ENCODE measurements at places on chromosomes 2 and 18.
A peak's percentile ranks its signal among the peaks of the same experiment; 100 is the strongest.

GRCh38 chr18:9184998-9185613, 48.5 kb downstream of the ANKRD12 start:
- no peak for DNase-seq

- DNase-seq: no peak
Measured at GRCh38 chr2:47083005-47083404, 72.1 kb downstream of the STPG4 start.

GRCh38 chr2:220531216-220531615, 903.8 kb downstream of the SLC4A3 start:
- DNase-seq: no peak

DNA sequence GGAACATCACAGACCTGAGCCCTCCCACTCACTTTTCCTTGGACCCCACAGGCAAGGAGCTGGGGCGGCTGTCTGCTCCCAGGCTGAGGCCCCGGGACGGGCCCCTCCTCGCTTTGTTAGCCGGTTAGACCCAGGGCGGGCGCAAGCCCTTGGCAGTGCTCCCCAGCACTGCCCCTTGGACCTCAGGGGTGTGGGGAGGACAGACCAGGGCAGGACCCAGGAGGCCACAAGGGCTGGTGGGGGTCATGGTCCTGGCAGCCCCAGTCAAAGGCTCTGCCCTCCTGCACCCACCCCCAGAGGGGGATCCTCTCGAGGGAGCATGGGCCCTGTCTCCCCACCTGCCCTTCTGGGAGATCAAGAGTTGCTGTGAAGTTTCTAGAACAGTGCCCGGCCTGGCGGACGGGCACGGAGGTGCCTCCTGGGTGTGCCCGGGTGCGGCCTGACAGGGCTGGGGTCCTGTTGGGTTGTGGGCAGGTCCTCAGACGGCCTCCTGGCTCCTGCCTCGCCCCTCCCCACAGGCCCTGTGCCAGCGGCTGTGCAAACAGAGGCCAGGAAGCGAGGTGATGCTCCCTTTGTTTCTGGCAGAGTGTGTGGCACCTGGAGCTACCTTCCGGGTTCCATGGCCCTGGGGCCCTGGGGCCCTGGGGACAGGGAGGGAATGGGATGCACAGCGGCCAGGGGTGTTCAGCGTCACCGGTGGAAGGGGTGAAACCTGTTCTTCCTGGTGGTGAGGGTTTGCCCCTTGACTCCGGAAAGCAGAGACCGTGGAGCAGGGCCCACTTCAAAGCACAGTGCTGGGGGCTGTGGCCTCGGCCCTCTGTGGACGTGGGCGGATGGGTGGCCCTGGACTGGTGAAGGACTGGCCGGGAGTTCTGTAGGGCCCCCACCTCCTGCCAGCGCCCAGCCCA, 2.9 kb upstream of the GAL3ST2 start:
- DNase-seq: peak; percentile 48

DNA sequence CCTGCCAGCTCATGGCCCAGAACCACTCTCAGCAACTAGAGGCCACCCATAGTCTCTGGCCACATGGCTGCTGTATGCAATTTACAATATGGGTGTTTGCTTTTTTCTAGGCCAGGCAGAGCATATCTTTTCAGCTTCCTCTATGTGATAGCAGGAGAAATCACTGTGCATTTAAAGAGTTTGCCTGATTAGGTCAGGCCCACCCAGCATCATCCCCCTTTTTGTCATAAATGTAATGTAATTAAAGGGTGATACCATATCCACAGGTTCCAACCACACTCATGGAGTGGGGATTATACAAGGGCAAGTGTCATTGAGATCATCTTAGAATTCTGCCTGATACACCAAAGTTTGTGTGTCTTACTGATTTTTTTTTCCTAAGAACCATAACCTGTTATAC, 71.7 kb upstream of the TTC21B start:
- DNase-seq: no peak

DNA sequence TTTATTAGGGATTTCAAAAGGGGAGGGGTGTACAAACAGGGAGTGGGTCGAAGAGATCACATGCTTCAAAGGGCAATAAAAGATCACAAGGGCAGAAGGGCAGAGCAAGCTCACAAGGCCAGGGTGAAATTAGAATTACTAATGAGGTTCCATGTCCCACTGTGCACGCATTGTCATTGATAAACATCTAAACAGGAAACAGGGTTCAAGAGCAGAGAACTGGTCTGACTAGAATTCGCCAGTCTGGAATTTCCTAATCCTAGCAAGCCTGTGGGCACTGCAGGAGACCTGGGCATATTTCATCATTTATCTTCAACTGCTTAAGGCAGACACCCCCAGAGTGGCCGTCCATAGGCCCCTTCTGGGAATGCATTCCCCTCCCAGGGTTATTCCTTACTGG, 408.2 kb downstream of the ZNF804A start:
- DNase-seq: no peak

GRCh38 chr18:50441501-50441900, 66.7 kb downstream of the SKA1 start:
- DNase-seq: no peak

DNA sequence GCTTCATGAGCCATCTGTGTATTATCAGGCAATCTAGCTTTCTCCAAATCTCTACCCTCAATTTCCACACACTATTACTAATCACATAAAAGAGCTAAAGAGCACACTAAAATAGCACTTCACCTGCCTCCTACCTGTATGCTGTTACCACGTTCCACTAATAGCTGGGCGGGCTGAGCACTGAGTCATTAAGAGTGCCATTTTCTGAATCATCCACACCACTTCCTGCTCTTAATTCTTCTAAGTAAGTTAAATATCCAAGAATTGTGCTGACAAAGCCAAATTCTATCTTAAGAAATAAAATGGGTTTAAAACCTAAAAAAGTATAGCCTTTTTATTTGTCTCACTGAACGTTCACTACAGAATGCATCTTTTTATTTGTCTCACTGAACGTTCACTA, 35.7 kb downstream of the NOL10 start:
- peak; percentile 8 for DNase-seq

DNA sequence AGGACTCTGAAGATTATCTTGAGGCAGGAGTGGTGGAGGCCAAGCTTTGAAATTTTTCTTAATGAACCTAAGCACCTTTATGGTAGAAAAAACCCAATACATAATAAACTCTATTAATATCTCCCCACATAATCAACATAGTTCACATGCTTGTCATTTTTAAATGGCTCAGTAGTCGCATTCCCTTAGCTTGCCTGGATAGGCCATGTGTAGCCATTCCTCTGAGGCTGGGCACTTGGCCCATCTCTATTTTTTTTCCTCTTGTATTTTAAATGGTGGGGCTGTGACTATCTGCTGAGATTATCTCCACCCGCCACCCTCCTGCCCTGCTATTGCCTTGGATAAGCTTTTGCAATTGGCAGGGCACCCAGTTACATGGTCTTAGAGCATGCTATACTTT, 143.1 kb downstream of the FHOD3 start:
- no peak for DNase-seq

DNA sequence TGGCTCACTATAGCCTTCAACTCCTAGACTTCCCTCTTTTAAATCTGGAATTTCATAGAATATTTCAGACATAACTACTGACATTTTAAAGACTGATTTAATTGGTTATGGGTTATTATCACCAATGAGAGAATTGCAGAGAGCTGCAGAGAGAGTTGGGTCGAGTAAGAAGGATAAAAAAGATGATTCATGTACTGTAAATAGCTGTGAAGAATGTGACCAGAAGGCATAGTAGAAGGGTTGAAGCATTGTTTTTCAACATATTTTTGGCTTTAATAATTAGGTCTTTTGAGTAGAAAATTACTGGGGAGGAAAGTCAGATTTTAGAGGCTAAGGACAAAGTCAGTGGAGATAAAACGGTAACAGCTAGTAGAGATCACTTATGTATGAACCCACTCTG, 503.2 kb upstream of the SLC8A1 start:
- DNase-seq: no peak

GRCh38 chr2:78768016-78768415, 257.5 kb upstream of the REG3G start:
- DNase-seq: no peak
